Hematopoietic multipotent progenitor cell treated with erythropoietin and hydrocortisone succinate and interleukin-3 and kit ligand, for 6 days (in vitro differentiated cells): ENCODE measurements at places on chromosomes 4 and X.
A peak's percentile ranks its signal among the peaks of the same experiment; 100 is the strongest.

DNA sequence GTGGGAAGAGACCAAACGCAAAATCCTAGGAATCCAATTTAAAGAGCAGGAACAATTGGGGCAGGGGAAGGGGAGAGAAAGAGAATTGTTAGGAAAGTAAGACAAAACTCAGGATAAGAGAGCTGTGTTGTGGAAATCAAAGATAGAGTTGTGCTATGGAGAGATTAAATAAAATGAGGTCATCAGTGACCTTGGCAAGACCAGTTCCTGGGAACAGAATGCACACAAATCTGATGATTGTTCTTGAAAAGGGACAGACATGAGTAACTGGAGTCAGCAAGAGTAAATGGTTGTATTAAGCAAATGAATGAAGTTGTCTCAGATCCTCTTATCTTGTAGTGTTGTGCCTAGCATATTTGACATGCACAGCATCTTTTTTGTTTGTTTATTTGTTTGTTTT, 267.4 kb downstream of the IL1RAPL1 start:
- no peak for DNase-seq

GRCh38 chr4:91840359-91840758, 463.4 kb upstream of the GRID2 start:
- no peak for DNase-seq

GRCh38 chrX:132044953-132045352, 21.9 kb downstream of the STK26 start:
- peak; percentile 20 for DNase-seq

- no peak for DNase-seq
Observed at GRCh38 chrX:11970578-11971359, 167.5 kb upstream of the FRMPD4 start.

GRCh38 chr4:185599553-185600243, 64.4 kb upstream of the PDLIM3 start:
- DNase-seq: no peak

GRCh38 chrX:74578137-74578536, 36.3 kb downstream of the RLIM start:
- no peak for DNase-seq

GRCh38 chrX:120660637-120661036, 30.8 kb upstream of the C1GALT1C1 start:
- DNase-seq: peak; percentile 19

GRCh38 chrX:13587786-13588477, 18.5 kb downstream of the EGFL6 start:
- DNase-seq: peak; percentile 55
